Hippocampal formation (tissue), 2 donors: ENCODE measurements at places on chromosomes 7 and 10.

GRCh38 chr10:31477584-31477983, 158.6 kb downstream of the ZEB1 start:
- no peak for DNase-seq

DNA sequence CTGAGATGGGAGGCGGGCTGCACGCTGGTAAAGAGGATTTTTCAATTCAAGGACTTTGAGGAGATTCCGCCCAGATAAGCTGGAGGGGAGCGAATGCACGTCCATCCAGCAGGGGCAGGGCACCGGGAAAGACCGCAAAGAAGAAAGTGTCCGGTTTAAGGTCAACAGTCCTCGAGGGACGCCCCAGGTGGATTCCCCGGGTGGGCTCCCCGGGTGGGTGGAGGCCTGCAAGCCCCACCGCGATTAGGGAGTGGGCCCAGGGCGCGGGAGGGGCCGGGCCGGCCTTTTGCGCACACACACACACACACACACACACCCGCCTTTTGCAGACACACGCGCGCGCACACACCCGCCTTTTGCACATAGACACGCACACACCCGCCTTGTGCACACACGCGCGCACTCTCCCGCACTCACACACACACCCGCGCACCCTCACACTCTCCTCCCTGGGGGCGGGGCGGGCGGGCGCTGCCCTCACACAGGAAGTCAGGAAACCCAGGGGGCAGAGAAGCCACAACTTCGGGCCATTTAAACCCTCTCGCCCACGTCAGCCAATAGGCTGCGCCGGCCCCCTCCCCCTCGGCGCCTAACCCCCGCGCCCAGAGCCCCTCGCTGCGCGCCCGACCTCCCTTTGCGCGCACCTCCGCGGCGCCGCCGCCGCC, 615 bp downstream of the ARHGAP12 start:
- DNase-seq = peak; percentile 54

GRCh38 chr7:17706275-17706674, 234.0 kb downstream of the SNX13 start:
- no peak for DNase-seq

- no peak for DNase-seq
Observed at GRCh38 chr10:128147669-128148068, 21.4 kb upstream of the MKI67 start.

DNA sequence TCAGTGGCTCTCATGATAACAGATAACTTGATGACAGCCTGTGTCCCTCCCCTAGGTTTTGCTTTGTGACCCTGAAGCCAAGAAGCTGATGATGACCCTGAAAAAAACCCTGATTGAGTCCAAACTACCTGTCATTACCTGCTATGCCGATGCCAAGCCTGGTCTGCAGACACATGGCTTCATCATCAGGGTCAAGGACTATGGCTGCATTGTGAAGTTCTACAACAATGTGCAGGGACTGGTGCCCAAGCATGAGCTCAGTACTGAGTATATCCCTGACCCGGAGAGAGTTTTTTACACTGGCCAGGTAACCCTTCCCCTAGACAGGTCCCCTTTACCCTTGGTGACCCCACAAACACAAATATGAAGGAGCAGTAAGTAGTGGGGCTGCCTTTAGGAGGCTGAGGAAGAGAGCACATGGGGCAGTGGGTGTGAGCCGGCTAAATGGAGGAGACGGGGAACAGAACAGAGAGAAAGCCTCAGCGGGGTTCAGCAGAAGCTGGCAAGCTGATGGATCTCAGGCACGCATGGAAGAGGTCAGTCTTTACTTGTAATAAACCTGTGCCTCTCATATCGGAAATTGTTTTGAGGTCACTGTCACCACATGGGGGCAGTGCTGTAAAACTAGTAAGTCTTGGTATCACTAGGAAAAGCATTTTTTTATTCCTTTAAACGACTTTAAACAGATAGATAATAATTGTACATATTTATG, 20.2 kb downstream of the PDCD11 start:
- DNase-seq = peak; percentile 4

- no peak for DNase-seq
Observed at GRCh38 chr7:22182149-22182548, 174.8 kb downstream of the RAPGEF5 start.

- no peak for DNase-seq
Observed at GRCh38 chr10:116719804-116720203, 22.6 kb downstream of the HSPA12A start.

- no peak for DNase-seq
Observed at GRCh38 chr10:33073641-33074415, 115.8 kb upstream of the ITGB1 start.

DNA sequence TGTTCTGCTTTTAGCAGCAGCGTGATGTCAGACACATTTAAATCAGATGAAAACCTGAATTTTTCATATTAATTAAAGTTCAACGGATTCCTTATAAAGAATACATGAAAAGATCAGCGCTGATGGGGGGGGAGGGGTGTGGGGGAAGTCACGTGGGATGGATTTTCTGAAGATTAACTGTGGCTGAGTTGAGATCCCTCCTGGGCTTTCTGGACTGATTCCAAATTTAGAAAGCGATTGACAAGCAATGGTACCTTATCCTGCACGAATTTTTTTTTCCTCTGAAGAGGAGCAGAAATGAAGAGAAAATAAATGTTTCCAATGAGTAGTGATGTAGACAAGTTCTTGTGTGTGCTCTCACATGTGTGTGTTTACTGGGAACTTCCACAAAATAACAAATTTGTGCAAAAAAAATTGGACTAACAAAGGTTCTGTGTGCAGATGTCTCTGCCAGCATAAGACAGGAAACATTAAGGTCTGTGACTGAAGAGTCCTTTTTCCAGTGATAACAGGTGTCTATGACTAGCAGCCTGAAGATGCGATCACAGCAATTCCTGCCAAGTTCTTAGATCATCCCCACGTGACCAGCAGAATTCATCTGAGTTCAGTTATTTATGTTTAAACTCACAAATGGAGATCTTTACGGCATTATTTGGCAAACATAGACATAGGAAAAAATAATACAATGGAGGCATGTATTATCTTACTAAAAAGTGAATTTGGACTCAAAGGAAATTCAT, 585.2 kb upstream of the CELF2 start:
- no peak for DNase-seq

- no peak for DNase-seq
Observed at GRCh38 chr7:19403691-19404090, 258.5 kb upstream of the FERD3L start.
